ENCODE measurements at places on chromosomes 5 and 9. TPM values are rescaled to one million over a fixed set of nuclear protein-coding genes. Genes with fewer than 3 reads are reported as not detected.

The MYO10 gene
- 55.4 TPM for total RNA-seq

The NDUFB6 gene
- 40.2 TPM for total RNA-seq

The CTXN3 gene
- not detected for total RNA-seq

The PROB1 gene
- 2.3 TPM for total RNA-seq

The PKD2L2 gene
- not detected for total RNA-seq

The IGFBPL1 gene
- 2.8 TPM for total RNA-seq

The HMGCS1 gene
- total RNA-seq: 86.9 TPM

- H3K27me3 ChIP-seq: peaks cover 40% of the 10 kb centered on the region
- no peaks in the 10 kb centered on the region for H3K4me1 ChIP-seq
- H3K4me3 ChIP-seq: no peak overlapping the region
- no peak for DNase-seq
- no peaks in the 10 kb centered on the region for H3K36me3 ChIP-seq
Measured at GRCh38 chr5:35954175-35954574, 15.8 kb upstream of the CAPSL start.

GRCh38 chr5:56088967-56089829 is 94.4 kb upstream of the IL6ST start:
- no peak overlapping the region for H3K4me3 ChIP-seq
- no peak overlapping the region for H3K27ac ChIP-seq
- H3K4me1 ChIP-seq: peaks cover 6% of the 10 kb centered on the region
- no peaks in the 10 kb centered on the region for H3K27me3 ChIP-seq
- no peaks in the 10 kb centered on the region for H3K36me3 ChIP-seq

DNA sequence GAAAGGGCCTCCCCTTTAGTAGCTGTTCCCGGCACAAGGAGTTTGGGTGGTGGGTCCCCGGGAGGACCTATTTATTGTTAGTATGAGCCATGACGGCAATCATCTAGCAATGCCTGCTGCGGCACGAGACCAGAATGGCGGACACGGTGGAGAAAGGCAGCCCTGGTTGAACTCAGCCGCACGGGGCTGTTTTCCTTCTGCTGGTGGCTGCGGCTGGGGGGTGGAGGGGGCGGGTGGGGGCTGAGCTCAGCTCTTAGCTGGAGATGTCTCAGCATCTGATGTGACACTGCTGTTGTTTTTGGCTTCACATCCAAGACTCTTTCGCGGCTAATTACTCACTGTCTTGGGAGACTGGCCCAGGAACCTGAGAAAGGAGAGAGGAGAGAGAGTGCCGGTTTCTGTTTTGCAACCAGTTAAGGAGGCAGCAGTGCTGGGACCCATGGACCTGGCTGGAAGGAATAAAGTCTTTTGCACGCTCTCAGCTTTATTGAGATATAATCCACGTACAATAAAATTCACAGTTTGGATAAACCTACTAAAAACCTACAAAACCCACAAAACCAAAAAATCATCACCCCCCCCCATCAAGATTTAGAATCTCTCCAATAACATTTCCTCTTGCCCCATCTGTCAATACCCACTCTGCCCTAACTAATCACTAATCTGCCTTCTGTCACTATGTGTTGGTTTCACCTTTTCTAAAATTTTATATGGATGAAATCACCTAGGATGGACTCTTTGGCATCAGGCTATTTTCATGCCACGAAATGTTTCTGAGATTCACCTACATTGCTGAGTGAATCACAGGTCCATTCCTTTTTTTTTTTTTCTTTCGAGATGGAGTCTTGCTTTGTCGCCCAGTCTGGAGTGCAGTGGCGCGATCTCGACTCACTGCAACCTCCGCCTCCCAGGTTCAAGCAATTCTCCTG is 81.8 kb upstream of the NEURL1B start:
- peak; percentile 52 for DNase-seq
- peak overlapping the region; percentile 52 for H3K4me3 ChIP-seq
- H3K27ac ChIP-seq: peak overlapping the region; percentile 3
- no peaks in the 10 kb centered on the region for H3K36me3 ChIP-seq
- H3K4me1 ChIP-seq: peaks cover 26% of the 10 kb centered on the region

DNA sequence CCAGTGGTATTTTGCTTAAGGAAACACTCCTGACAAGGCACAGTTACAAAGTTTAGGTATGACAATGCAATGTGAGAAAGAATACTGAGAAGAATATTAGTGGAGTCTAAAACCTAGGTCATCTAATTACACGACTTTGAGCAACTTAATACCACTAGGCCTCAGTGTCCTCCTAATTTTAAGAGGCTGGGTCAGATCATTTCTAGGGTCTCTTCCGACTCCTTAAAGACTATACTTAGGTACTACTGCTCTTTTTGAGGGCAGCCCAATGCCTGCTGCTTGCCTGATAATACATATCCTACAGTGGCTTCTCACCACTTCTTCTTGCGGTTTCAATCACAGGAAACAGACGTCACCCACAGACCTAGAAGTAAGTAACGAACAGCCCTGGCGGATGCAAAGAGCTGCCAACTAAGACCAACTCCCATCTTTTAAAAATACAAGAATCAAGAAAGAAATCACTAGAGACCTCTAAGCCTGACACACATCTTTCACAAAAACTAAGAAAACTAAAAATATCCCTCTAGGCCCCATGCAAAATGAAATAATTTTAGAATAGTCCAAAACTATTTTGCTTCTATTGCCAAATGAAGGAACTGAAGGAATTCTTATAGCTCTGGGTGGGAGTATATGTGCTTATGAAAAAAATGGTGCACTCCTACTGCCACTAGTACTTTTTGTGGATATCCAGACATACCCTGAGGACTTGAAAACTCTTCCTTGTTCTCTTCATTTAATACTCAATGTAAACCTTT is 13.1 kb downstream of the DIAPH1 start:
- no peak overlapping the region for H3K4me3 ChIP-seq
- peaks cover 36% of the 10 kb centered on the region for H3K4me1 ChIP-seq
- DNase-seq: no peak
- H3K36me3 ChIP-seq: peaks cover 1% of the 10 kb centered on the region
- H3K27me3 ChIP-seq: no peaks in the 10 kb centered on the region

DNA sequence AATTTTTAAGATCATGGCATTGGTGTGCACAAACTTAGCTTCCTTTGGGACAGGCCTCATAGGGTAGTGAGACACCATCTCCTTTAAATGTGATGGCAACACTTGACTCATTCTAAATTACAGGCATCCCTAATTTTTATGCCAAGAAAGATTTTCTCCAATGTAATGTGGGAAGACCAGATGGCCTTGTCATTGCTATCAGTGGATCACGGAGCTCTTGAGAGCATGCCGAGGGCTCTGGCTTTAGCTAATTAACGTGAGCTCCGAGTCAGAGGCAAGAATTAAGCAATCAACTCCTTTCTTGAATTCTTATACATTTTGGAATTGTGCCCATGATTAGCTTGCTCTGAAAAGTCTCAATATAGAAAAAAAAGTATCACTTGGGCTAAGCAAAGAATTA is 215.8 kb downstream of the LRRC70 start:
- H3K4me1 ChIP-seq: no peaks in the 10 kb centered on the region
- no peak overlapping the region for H3K27ac ChIP-seq
- DNase-seq: no peak
- no peak overlapping the region for H3K4me3 ChIP-seq
- H3K27me3 ChIP-seq: no peaks in the 10 kb centered on the region
- peaks cover 9% of the 10 kb centered on the region for H3K36me3 ChIP-seq

DNA sequence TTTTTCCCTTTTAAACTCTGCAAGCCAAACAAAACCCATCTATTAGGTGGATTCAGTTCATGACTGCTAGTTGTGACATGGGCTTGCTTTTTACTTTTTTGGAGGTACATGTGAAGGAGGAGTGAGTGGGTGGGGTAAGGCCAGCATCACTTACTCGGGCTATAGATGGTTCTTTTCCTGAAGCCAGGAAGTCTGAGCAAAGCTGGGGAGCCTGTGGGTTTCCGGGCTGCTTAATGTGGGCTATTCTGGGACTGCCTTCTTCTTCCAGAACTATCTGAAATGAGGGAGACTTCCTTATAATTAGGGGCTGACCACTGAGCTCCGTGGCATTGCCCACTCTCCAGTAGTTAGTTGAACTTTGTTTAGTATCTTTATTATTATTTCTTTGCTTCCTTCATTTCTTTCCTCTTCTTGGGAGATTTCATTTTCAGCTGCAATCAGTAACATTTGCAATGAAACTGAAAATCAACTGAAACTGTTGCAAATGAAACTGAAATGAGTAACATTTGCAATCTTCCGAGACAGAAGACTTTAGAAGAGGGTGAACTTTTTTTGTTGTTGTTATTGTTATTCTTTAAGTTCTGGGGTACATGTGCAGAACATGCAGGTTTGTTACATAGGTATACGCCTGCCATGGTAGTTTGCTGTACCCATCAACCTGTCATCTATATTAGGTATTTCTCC is 204.9 kb downstream of the LRRC70 start:
- H3K36me3 ChIP-seq: no peaks in the 10 kb centered on the region
- H3K27me3 ChIP-seq: no peaks in the 10 kb centered on the region
- no peak overlapping the region for H3K4me3 ChIP-seq

DNA sequence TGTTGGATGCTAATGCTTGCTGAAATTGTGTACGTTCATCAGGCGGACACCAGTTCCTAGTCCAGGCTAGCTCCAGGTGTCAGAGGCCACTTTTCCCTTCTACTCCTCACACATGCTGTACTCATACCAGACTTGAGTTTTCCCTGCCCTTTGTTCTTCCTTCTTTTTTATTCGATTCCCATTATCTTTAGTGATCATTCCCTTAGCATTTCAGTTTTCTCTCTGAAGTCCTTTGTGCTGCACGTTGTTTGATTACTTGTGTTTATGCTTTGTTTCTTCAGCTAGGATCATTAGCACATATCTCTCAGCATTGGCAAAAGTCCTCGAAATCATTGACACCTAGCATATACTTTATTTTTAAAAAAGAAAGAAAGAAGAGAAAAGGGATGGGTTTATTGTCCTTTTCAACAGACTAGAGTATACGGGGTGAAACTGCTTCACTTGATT is 409 bp upstream of the COX7C start:
- no peak overlapping the region for H3K4me3 ChIP-seq
- H3K4me1 ChIP-seq: peaks cover 22% of the 10 kb centered on the region
- peaks cover 24% of the 10 kb centered on the region for H3K36me3 ChIP-seq
- no peak for DNase-seq

DNA sequence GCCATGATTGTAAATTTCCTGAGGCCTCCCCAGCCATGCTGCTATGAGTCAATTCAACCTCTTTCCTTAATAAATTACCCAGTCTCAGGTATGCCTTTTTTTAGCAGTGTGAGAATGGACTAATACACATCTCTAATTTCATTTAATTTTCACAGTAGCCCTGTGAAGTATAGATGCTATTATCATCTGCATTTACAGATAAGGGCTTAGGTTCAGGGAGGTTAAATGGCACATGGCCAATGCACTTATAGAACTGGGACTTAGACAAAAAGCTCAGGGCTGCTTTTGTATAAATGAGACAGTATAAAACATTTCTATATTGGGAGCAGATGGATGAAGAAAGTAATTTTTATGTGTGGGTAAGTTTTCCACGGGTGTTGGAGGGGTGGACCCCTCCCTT is 62.9 kb upstream of the PANK3 start:
- no peaks in the 10 kb centered on the region for H3K27me3 ChIP-seq
- no peak for DNase-seq
- no peaks in the 10 kb centered on the region for H3K4me1 ChIP-seq
- H3K4me3 ChIP-seq: no peak overlapping the region
- no peak overlapping the region for H3K27ac ChIP-seq
- H3K36me3 ChIP-seq: peaks cover 2% of the 10 kb centered on the region

DNA sequence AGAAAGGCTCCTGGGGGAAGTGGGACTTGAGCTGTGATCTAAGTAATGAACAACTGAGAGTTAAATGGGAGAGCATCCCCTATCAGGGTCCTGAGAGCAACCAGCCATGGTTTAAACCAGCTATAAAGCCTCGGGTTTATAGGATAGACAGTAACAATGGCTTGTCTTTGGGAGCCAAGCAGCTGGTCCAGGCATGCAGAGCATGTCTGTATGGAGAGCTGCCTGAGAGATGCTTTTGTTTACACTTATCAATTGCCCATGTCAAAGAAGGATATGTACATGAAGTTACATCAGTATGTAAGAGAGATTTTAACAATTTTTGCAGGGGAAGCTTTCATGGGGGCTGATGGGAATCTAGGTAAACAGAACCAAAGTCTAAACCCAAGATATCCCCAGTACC is 4.4 kb downstream of the TGFBI start:
- no peak overlapping the region for H3K4me3 ChIP-seq
- peaks cover 29% of the 10 kb centered on the region for H3K36me3 ChIP-seq
- DNase-seq: no peak
- H3K4me1 ChIP-seq: peaks cover 78% of the 10 kb centered on the region

DNA sequence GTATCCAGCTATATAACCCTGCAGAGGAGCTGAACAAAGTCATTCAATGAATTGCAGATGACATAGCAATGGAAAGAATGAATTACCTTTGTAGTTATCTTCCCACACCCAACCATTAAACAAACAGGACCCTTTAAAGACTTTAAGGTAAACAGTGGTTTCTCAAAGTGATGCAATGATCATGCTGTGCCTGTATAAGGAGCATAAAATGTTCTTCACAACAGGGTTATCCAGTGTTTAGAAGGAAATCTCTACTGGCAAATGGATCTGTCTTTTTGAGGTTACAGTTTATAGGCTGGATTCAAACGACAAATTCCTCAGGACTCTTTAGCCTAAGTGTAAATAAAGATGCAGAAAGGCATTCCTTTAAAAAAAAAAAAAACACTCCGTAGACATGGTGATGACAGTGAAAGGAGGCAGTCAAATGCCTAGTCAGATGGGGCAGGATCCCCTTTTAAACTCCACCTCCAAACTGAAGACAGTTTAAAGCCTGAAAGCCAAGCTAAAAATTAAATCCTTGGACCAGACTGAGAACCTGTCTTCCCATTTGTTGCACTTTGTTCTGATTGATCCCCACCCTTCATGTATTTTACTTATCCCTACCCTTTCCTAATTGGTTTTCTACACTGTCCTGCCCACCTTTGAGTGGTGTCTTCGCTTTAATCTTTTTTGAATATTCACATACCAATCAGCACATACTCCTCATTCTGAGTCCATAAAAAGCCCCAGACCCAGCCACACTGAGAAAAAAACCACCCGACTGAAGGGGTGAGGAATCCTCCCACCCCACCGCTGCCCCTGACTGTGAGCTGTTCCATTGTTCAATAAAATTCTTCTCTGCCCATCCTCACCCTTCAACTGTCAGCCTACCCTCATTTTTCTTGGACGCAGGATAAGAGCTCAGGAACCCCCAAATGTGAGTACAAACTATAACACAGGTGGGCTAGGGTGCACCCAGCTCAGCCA is 761.3 kb upstream of the DMAC1 start:
- H3K4me1 ChIP-seq: peaks cover 9% of the 10 kb centered on the region
- H3K27me3 ChIP-seq: peaks cover 6% of the 10 kb centered on the region
- H3K36me3 ChIP-seq: no peaks in the 10 kb centered on the region
- no peak overlapping the region for H3K27ac ChIP-seq
- no peak overlapping the region for H3K4me3 ChIP-seq
- DNase-seq: no peak
